Cerebellar cortex (tissue), 1 donor: ENCODE measurements at places on chromosomes 2 and 18.

- no peak for DNase-seq
Measured at GRCh38 chr18:78782951-78783563, 196.6 kb upstream of the SALL3 start.

DNA sequence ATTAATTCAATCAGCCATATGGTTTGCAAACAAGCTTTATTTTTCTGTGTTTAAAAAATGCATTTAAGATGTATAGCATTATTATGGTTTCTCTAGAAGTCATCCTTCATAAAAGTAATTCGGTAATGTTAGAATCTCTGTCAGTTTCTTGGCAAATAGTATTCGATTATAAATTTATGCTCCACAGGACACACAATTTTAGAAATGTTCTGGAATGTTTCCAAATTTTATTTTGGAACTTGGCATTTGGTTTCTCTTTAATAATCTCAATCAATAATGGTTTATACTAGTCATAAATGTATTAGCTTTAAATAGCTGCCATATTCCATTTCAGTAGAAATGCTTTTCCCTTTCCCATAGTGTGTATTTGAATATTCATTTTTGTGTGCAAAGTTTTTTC is 156.4 kb downstream of the PLCL1 start:
- no peak for DNase-seq

DNA sequence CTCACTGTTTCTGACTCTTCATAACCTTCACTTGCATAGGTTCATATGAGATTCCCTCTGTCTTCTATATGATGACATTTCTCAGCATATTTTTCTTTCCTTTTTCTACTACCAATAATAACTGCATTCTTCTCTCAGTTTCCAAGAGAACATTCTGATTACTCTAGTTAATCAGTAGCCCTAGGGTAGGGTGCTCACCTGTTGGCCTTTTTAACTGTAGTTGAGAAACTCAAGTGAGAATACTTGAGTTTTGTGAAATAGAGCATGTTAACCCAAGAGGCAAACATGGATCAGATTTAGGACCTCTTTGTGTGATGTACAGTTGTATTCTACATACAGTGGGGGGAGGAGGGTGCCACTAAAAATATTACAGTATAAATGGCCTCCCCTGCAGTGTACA is 308.0 kb downstream of the CMPK2 start:
- no peak for DNase-seq

GRCh38 chr2:9573013-9573720 is 17.5 kb upstream of the ADAM17 start:
- no peak for DNase-seq

- DNase-seq = no peak
Measured at GRCh38 chr18:32769071-32769585, 3.7 kb downstream of the KLHL14 start.
